Anterior cingulate cortex (tissue), 58 donors: ENCODE measurements at places on chromosomes 5 and 9.

GRCh38 chr5:1312206-1312605 lies 17.3 kb upstream of the TERT start:
- DNase-seq = no peak

GRCh38 chr5:158792186-158792585 lies 307.5 kb downstream of the EBF1 start:
- no peak for DNase-seq

- no peak for DNase-seq
These were observed 17.0 kb downstream of the NOTCH1 start for GRCh38 chr9:136528716-136529341.

GRCh38 chr9:104784098-104784497 lies 20.2 kb downstream of the NIPSNAP3B start:
- no peak for DNase-seq

DNA sequence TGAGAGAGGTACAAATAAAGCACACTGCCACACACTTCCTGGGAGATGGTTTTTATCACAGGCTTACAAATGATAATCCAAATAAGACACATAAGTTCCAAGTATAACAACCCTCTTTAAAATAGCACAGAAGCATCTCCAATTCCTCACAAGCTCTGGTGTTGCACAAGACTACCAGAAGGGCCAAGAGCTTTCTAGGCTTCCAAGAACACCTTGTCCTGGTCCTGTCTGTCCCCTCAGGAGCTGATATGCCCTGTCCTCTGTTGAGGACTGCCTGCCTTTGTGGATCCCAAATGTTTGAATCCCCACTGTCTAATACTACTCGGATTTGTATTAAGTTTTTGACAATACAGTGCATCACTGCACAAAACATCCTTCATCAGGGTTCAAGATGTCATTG lies 110.1 kb downstream of the SPOCK1 start:
- no peak for DNase-seq

DNA sequence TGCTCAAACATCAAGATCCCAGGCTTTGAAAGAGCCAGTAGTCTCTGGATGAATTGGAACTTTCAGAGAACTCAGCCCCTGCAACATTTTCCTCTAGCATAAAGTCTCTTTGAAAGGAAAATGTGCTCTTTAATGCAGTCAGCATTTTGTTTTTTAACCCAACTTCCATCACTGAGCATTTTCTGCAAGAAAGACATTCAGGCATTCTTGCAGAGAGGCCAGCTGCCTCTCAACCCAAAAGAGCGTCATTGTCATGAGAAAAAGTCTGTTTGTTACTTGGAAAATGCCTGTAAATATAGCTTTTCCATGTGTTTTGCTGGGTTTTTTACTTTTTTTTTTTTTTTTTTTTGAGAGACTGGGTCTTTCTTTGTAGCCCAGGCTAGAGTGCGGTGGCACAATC lies 225.0 kb downstream of the ADAMTSL1 start:
- DNase-seq = no peak

DNA sequence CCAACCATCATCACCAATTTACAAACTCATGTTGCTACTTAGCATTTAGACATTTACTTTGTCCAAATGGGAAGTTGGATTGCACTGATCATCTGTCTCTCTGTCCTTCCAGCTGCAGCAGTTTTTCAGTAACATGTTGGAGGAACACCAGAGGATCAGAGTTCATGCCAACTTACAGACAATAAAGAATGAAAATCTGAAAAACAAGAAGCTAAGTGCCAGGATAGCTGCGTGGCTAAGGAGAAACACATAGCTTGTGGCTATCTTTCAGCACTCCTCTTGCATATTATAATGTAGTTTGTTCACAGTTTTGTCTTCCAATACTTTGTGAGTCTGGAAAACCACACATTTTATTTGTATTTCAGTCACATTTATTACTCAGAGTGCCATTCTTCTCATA lies 6.4 kb upstream of the ARL14EPL start:
- DNase-seq = no peak

- DNase-seq = no peak
These were observed 476.8 kb downstream of the LRRC70 start for GRCh38 chr5:63055421-63055820.
